ENCODE measurements at places on chromosomes 1 and 21.

GRCh38 chr1:156922986-156923669, 2.7 kb downstream of the LRRC71 start:
- no peak for DNase-seq

DNA sequence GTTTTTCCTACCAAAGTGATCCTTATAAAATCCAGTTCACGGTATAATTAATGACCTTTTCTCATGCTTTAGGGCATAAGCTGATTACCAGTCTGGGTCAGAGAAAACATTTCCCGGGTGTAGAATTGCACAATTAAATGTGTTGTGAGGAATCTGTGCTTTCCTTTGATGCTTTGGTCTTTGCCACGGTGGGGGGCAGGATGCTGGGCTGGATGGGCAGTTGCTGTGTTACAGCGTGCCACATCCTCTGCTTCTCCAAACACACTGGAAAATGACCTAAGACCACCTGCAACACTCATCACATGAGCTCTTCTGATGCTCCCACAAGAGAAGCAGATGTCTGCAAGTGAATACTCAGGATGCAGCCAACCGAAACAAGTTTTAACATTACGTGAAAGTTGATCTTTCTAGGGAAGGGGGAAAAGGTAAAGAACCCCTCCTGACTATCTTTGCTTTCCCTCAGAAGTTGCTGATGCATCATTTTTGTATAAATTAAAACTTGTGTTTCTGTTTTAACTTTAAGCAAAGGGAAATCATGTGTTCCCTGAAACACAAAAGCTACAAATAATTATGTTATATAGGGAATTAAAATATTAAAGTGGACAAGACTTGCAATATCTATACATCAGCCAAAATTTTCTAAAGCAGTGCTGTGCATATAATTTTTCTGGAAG, 515.3 kb upstream of the NR5A2 start:
- DNase-seq, result no peak

GRCh38 chr1:3069491-3070308, 697 bp downstream of the PRDM16 start:
- DNase-seq, result no peak

GRCh38 chr21:14838400-14838799, 226.4 kb downstream of the NRIP1 start:
- no peak for DNase-seq

DNA sequence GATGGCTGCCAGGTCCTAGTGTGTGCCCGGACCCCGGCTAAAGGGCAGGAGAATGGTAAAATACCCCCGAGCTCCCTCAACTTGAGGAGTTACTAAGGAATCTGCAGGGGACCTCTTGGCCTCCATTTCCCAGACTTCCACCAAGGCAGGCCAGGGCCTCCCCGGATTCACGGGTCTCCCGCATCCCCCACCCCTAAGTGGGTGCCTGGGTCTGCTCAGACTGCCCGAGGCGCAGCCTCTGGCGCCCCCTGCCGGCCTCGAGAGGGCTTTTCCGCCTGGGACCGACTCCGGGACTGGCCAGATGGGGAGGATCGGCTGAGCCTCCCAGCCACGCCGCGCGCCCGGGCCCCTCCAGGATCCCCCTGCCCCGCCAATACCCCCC, 1.7 kb downstream of the PLEKHG5 start:
- DNase-seq, result no peak

DNA sequence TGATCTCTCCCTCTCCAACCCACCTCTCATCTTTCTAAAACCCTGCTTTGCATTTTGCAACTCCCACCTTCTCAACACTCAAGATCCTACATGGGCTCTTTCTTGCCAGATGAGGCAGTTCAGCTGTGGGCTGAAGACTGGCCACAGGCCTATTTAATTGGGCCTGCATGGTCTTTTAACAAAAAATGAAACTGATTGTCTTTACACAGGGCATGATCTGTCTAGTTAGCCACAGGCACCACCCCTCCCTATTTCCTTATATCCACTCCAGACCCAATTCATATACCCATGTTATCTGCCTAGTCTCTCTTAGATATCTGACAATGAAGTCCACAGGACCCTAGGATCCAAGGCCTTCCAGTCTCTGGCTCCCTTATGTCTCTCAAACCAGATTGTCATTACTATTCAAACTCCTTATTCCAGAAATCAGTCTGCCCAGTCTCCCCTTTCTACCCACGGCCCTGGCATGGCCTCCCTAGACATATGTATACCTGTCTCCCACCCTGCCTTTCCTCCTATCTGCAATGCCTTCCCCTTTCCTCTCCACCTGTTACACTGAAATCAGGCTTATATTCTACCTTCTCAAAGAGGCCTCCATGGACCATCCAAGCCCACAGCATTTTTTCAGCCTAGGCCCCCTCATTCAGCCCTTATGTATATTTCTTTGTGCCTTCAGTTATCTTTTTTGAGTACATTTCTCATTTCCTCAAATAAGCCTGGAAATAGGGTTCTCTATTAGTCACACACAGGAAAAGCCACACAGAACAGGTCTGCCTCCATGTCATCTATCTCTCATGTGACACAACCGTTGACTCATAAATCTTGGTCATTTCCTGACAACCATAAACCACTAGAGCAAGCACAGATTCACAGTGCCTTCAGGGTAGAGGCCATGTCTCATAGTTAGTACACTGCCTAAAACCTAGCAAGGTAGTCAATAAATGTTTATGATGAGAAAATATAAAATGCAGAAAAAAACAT, 39.0 kb downstream of the LPAR3 start:
- DNase-seq, result no peak

DNA sequence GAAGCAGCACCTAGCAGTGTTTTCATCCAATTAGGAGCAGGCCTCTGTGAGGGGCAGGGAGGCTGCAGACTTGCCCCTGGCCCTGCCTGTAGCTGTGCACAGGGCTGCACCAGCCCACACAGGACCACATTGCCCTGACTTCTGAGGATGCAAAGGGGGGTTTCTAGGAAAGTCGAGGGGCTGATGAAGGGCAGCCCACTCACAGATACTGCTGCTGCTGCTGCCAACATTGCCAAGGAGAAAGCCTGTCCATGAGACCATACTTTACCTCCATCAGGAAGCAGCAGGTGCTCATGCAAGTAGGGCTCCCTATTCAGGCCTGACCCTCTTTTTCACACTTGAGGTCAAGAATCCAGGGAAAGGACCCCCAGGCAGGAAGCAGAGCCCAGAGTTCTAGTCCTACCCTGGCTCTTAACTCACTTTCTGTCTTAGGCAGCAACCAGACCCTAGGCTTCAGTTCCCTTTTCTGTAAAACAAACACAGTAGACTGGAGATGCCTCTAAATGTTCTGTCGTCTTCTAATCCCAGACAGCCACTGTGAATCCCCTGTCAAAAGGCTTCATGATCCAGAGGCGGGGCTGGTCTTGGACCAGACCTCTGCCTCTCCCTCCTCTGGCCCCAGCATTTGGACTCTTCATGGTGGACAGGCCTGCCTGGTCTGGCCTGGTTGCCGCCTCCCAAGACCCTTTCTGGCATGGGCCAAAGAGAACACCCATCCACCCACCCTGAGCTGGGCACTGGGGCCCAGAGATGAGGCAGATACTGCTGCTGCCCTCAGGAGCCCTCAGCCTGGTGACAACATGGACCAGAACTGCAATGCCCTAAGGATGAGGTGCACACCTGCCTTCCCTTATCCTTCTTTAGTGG, 120.2 kb downstream of the GLIS1 start:
- no peak for DNase-seq

DNA sequence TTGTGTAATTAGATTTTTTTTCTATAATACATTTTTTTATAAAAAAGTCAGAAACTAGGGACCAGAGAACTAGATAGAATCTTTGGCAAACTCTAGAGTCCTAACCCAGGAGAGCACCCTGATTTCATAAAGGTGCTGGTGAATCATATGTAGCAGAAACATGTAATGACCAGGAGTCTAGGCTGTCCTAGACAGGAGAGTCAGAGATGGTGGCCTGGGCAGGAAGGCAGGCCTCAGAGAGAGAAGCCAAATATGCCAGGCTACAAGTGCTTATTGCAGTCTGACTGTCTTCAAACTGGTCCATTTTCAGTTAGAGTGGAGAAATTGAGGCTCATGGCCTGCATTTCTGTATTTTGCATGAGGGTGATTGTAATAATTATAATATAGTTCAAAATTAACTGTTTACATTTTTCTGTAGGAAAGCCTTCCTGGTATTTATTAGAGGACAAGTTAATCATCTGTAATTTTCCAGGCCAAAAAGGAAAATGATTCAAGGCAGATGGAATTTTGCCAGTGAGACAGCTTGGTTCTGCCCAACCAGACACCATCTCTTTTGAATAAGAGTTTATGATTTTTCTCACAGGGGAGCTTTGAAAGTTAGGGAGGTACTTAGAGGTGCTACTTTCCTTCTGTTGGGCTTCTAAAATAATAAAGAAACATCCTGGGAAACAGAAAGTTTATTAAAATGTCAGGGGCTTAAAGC, 129.8 kb downstream of the S1PR1 start:
- no peak for DNase-seq

- no peak for DNase-seq
Measured at GRCh38 chr1:32651461-32652073, 559 bp downstream of the RBBP4 start.

DNA sequence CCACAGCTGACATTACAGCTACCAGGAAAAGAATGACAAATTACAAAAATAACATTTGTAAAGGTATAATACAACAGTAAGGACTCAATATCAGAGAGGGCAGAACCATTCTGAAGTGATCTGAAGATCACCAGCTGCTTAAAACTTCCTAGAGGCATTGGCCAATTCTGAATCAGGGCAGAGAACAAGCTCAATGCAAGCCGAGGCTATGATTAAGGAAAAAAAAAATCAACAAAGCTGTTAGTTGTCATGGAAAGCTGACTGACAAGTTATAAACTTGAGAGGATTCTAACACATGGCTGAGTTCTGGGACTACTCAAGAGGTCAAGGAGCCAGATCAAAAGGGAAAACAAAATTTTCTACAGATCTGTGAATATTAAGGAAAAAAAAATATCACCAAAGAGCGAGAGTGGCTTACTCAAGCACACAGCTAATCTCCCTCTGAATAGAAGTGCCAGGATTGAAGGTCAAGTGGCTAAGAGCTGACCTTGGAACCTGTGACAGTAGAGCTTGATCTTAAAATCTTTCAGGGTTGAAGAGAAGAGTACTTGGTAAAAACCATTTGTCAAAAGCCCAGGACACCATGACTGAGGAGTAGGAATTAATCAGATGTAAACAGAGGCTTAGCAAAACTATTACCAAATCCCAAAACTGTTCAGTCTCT, 383.4 kb downstream of the USP25 start:
- no peak for DNase-seq

DNA sequence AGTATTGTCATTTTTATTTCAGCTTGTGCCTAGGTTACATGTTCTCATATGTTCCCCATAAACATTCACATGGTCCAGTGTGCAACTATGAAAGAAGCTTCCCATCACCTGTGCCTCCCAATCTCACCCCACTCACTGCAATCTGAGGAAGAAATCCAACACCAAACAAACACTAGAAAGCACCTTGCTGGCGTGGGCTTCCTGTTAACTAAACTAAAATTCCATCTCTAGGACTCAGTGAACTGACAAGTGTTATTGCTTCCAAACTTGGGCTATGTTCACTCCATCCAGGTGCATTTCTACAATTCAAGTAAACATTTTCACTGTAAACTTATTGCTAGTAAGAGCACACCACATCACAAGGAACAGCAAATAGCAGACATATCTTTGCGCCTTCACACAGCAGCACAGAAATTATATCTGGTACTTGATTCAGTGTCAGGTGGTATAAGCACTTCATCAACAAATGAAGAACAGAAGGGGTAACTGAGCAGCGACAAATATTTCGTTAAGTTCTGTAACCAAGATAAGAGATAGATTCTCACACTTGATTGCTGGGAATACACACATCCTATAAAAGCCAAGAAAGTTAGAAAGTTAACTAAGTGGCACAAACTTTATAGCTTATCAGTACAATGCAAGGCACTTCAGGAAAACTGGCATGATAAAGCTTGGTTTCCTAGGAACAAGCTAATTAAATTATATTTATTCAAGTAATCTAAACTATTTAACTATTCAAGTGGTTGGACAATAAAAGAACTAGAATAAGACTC, 8.9 kb upstream of the KCNJ15 start:
- no peak for DNase-seq

DNA sequence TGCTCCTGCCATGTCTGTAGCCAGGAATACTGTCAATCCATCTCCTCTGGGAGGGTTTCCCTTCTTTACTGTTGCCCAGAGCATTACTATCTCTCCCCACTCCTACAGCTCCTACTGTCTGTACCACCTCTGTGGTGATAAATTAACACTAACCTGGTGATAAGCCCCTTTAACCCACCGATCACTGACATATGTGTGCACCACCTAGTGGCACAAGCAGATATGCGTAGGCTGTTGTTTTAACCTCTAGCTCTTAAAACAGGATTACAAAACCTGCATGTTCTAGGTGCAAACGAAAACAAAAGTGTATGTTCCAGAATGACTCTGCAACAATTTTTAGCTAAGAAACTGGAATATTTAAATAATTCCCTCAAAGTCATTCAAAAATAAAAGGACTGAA, 93.9 kb upstream of the BEND5 start:
- DNase-seq, result no peak

DNA sequence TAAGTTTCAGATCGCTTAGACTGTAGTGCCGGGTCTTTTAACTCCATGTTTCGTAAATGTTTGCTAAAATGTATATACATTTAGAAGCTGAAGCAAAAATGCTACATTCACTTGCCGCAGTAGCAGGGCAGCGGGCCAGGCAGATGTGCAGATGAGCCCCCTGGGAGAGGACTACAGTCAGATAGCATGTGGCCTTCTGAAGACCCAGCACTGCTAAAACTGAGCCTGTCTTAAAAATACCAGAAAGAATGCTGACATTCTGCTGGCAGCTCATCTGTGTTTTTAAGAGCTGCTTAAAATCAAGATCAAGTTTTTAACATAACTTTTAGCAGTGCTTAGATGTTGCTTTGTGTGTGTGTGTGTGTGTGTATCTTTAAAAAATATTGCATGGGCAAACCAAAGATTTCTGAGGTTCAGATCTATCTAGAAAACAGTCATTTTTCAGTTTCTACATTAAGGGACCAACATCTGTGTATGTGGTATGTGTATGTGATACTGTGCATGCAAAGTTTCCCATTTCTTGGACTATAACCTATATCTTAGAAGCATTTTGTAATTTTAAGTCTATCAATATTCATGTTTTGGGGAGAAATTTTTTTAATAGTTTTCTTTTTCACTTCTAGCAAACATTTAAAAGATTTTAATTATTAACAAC, 31.7 kb downstream of the CHRM3 start:
- DNase-seq, result no peak

DNA sequence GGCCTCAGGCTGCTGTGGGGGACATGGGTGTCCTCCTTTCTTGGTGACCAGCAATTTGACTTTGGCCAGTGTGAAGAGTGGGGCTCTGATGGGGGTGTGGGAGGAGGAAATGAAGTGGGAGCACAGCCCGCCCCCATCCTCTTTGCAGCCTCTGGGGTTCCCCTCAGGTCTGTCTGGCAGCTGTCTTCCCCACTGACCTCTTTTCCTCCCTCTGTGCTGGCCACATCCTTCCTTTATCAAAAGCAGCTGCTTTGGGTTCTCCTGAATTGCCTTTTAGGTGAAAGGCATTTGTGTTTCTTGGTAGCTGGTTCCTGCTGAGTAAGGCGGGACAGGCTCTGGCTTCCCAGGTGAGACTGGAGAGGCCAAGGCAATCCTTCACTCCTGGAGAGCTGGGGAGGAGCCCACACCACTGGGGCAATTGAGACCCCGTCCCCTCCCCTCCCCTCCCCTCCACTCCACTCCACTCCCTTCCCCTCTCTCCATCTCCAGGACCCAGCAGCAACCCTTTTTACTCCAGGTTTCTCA, 24.9 kb downstream of the PCAT6 start:
- DNase-seq, result no peak

Measured in activated CD8-positive, alpha-beta memory T cell treated with anti-CD3 and anti-CD28 coated beads for 1 hour (primary cell).